WTC11 (cell line): ENCODE measurements at places on chromosomes 1 and 21.
A peak's percentile ranks its signal among the peaks of the same experiment; 100 is the strongest.

DNA sequence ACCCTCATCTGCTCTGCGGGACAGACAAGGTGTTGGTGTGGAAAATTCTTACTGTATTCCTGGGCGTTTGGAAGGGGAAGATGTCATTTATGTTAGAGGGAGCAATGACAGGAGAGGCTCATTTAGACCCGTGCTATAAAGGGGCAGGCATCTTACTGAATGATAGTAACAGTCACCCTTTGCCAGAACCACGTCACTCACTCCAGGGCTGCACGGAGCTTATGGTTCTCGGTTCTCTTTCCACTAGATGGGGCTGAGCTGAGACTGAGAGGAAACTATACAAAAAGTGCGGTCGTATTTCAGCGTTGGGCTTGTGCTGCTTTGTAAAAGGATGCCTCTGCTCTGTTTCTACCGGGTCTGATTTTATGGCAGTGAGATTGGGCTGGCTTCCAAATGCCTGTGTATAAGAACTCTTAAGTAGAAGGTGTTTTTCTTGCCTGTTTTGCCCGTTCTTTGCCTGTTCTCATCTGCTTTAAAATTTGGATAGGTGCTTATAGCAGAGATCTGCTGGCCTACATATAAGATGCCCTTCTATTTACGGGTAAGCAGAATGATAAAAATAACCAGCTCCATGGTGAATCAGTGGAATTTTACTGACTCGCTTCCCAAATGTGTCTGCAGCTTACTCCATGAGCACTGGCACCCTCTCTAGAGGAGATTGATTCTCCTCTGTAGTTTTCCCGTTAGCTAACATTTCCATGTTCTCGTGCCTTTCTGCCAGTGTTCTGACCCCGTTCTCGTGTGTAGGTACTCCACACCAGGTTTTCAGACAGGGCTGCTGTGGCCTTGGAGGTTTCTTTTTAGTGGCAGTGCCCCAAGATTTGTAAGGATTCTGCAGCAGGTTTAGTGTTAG, 55.9 kb downstream of the MRPS6 start:
- DNase-seq = no peak

- no peak for DNase-seq
Observed at GRCh38 chr1:205571747-205572146, 60.1 kb downstream of the ELK4 start.

DNA sequence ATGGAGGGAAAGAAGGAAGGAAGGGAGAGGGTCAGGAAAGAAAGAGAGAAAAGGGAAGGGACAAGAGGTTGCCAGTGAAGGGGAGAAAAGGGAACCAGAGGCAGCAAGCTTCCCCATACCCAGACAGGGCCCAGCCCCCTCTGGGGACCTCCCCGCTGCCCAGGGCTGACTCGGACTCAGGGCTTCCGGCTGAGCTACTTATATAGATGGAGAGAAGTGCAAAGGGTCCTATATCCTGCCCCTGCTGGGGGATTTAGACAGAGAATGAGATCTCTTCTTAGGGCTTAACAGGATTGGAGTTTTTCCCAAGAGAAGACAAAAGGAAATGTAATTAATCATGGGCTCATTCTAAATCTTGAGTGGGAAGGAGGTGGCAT, at the start of gene ETV3L:
TSS of gene ETV3L (minus strand) at position 176 of the 377 bp plus-strand sequence. CDS start 285 bp downstream, outside the sequence.
- DNase-seq = no peak

GRCh38 chr1:47210666-47211065, 20.8 kb upstream of the PDZK1IP1 start:
- no peak for DNase-seq

DNA sequence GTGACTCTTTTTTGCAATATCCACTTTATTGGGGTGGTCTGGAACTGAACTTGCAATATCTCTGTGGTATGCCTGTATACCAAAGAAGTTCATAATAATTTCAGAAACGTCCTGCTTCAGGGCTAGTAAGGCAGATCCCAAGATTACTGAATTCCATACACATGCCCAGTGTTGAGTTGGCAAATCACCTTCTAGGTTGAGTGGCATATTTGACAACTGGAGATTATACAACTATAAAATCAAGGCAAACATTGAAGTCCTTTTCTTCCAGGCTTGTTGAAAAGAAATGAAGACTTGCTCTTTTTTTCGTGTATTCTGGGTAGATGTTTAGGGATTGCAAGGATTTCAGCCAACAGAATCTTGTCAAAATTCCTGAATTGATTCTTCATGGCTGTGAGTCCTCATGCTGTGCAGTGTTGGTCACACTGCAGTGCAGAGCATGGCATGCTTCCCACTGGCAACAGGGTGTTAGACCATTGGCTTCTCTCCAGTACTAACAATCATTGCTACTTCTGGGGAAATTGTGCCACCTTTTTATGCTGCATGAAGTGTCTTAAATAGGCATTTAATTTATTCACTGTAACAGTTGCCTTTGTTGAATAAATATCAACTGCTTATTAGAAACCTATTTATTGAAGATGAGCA, 367.1 kb upstream of the ADGRL4 start:
- no peak for DNase-seq

GRCh38 chr1:100396651-100397050, 44.3 kb downstream of the CDC14A start:
- no peak for DNase-seq

GRCh38 chr21:29077651-29078090, 4.2 kb upstream of the CCT8 start:
- no peak for DNase-seq

GRCh38 chr1:203289982-203290260, 15.4 kb upstream of the BTG2 start:
- no peak for DNase-seq

GRCh38 chr1:87358219-87358618, 29.5 kb downstream of the LMO4 start:
- DNase-seq = no peak

DNA sequence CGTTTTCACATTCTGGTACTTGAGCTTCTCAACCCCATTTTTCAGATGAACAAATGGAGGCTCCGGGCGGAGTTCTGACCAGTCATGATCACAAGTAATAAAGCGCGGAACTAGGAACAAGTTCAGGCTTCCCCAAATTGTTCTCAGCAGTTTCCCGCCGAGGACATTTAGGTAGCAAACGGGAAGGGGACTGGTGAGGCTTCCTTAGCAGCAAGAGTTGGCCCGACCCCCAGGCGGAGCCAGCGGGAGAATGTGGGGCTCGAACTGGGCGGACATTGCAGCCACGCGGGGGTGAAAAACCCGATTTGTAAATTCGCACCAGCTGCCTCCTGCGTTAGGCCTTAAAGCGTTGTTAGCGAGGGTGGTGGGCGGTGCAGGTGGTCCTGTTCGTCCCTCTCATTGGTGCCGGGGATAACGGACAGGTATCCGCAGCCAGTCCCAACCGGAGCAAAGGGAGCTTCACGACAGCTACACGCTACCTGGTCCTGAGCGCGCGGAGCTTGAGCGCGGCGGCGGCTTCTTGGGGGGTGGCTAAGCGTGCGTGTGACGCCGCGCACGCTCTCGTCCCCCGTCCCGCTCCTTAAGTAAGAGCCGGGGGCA, 15.3 kb downstream of the SEMA6C start:
- DNase-seq = peak; percentile 96

DNA sequence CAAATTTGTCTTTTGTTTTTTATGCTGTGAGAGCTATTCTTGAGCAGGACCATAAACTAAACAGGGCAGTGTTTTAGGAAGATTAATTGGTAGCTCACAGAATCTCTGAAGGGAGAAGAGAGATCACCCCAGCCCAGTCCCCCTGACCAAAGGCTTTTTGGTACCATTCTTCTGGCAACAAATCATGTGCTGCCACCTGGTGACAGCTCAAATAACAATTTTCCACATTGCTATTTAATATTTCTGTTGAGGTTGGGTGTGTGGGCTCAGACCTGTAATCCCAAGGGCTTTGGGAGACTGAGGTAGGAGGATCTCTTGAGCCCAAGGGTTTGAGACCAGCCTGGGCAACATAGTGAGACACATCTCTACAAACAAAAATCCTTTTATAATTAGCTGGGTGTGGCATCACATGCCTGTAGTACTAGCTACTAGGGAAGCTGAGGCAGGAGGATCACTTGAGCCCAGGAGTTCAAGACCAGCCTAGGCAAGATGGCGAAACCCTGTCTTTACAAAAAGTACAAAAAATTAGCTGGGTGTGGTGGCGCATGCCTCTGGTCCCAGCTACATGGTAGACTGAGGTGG, 2.2 kb upstream of the TESK2 start:
- peak; percentile 45 for DNase-seq

DNA sequence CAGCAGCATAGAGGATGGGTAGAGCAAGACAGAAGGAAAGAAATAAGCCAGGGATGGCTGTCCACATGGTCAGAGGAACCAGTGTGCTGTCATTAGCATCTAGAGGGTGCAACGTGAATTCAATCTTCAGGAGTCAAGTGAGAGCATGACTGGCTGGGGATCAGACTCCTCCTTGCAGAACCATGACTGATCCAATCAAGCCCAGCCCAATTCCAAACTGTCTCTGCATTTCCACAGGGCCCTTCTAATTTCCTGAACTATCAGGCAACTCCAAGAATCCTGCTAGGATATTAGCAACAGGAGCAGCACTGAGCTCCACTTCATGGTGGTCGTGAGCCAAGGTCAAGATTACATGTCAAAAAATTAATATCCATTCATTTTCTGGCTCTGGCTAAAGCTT, 166.8 kb upstream of the CAMK1G start:
- DNase-seq = no peak

- DNase-seq = no peak
Observed at GRCh38 chr1:229240532-229240931, 30.4 kb upstream of the RAB4A start.

GRCh38 chr21:20971296-20971921, 26.8 kb upstream of the NCAM2 start:
- peak; percentile 59 for DNase-seq

GRCh38 chr1:219794085-219794743, 134.1 kb downstream of the SLC30A10 start:
- no peak for DNase-seq

- DNase-seq = no peak
Observed at GRCh38 chr1:13642306-13643004, 57.5 kb upstream of the PRDM2 start.

GRCh38 chr1:99590578-99591209, 55.2 kb upstream of the PALMD start:
- no peak for DNase-seq

GRCh38 chr1:12561121-12561520, 56.9 kb downstream of the DHRS3 start:
- DNase-seq = no peak

DNA sequence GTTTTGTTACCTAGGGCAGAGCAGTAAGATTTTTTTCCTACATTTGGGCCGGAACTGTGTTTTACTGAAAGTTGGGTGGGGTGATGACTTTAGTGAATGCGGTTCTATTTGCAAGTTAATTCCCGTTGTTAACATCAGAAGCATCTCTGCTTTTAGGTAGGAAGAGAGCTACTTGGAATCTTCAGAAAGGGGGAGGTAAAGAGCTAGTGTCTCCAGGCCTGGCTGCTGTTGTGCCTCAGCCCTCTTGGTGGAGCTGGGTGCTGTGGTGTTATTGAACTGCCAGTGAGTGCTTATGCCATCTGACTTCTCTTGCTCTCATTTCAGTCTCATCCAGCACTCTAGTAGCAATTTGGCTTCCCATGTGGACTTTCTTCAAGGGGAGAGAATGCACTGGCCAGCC, 3.4 kb downstream of the KDM4A start:
- peak; percentile 62 for DNase-seq

DNA sequence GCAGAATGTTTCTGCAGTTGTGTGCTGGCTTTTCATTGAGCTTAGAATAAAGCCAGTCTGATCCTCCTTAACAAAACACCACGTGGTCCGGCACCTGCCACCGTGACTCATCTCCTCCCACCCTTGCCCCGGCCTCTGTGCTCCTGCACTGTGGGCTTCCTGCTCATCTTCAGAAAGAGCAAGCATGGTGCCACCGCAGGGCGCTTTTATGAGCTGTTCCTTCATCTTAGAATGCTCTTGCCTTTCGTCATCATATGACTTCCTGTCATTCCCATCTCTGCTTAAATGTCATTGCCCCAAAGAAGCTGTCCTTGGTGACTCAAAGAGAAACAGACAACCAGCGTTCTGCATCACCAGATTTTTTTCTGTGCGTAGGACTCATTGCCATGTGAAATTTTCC, 117.8 kb downstream of the HHAT start:
- no peak for DNase-seq

DNA sequence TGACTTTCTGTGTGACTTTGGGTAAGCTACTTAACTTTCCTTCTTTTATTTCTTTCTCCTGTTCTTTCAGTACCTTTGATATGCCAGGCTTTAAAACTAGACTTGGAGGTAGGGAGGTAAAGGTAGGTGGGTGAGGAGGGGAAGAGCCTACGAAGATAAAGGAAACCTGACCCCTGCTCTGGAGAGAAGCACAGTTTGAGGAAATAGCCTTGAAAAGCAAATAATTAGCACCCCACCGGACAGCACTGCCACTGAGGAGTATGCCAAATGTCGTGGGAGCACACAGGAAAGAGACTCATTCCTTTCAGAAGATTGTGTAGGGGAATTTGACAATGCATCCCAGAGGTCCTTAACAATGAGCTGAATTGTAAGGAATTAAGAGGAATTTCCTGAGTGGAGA, 65.2 kb upstream of the SPAG17 start:
- no peak for DNase-seq

DNA sequence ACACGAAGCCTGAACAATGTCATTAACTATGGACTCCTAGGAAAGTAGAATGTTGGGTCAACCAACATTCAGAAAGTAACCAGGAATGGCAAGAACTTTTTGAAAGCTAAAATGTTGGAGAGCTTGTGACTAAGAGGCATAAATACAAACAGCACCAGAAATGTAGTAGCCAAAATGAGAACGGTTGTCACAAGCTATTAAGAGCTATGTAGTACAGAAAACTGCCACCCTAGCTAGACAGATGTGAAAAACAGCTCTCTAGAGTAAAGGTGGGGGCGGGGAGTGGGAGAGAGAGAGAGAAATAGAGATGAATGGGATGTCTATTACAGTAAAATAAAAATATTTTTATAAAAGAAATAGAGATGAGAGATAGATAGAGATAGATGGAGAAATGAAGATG, 35.1 kb downstream of the SLC44A5 start:
- no peak for DNase-seq

DNA sequence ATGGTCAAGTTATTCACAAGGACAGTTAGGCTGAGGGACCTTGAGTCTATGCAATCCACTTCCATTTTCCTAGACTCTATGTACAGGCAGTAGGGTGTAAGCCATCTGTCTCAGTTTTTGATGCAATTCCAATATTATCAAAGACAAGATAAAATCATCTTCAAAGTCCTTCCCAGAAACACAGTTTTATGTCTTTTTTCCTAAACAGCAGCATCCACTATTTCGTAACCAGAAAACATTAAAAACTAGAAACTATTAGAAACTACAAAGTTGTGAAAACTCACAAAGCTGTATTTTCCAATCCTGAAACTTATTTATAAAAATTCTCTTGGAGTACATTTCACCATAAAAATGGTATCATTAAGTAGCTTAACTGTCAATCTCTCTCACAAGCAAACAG, 93.8 kb downstream of the EPS15 start:
- DNase-seq = no peak

- DNase-seq = no peak
Observed at GRCh38 chr1:48543854-48544253, 71.8 kb upstream of the SPATA6 start.

DNA sequence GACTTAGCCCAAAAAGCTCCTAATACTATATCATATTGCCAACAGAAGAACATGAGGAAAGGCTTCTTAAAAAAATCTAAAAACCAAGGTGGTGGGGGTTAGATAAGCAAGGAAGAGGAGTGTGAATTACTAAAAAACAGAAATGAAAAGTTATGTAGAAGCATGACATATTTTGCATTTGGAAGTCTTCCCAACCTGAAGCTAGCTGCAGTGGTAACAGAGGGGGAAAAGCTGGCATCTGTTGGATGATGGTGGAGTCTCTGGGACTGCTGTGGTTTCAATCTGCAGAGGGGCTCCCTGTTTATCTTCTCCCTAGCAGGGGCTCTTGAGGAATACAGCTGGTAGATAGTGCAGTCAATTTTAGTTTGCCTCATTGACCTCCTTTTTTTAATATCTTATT, 249.2 kb upstream of the KIAA0040 start:
- DNase-seq = no peak
